ENCODE measurements at places on chromosomes 13 and 19. TPM values are rescaled to one million over a fixed set of nuclear protein-coding genes. Genes with fewer than 3 reads are reported as not detected.

- DNase-seq: no peak
Observed at GRCh38 chr19:2476451-2477140, 669 bp downstream of the GADD45B start.

DNA sequence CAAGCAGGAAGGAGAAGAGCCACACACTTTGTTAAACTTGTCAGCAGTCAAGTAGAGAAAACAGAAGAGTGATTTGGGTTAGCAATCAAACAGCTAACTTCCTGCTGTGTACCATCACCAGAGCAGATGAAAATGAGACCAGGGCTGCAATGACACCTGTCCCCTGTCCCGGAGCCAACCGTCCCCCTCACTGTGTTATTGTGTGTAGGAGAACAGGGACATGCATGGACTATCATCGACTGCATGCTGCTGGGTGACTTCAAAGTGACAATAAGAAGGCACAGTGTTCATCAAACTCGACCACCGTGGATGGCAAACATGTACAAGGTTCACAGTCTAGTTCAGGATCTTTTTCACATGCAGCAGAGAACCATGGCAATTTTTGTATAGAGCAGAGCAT, 94.0 kb upstream of the SLC15A1 start:
- no peak for DNase-seq

GRCh38 chr13:43516401-43516833, 270.4 kb downstream of the ENOX1 start:
- DNase-seq: no peak

DNA sequence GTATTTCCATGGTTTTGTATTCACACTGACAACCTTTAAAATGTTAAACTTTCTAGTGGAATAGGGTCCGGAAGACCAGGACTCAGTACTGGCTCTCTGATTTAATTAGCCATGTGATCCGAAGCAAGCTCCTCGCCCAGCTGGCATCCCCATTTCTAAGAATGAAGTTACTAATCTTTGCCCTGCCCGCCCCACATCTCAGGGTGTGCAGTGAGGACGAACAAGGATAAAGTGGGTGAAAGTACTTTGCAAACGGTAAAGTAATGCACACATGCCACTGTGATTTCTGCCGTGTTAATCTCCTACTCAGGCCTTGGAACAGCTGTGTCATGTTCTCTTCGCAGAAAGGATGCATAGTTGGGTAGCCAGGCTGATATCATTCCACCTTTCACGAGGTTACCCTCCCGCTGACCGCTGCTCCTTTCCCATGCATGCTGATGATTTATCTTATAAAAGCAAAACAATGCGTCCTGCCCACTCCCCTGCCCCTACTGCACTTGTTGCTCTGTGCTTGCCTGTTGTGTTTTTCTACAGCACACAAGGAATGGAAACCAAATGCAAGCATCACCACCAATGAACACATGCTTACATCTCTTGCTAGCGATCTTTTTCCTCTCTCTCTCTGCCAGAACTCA, 539.0 kb downstream of the EFNB2 start:
- DNase-seq: no peak

GRCh38 chr19:16957151-16957701, 68.4 kb downstream of the F2RL3 start:
- peak; percentile 62 for DNase-seq

DNA sequence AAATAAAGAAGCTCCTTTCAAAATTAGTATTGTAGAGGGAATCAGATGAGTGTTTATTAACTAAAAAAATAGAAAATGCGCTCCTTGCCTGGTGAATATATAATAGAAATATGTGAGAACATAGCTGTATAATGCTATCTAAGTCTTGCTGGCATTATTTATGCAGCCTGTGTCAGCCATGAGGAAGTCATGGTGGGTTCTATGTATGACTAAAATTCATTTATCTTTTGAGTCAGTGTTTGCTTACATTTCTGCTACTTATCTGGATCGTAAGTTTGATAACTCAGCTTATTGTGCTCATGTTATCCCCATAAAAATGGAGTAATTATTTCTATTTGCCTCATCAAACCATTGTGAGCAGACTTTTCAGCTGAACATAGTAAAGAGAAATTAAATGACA, 449.3 kb downstream of the OXGR1 start:
- DNase-seq: no peak

DNA sequence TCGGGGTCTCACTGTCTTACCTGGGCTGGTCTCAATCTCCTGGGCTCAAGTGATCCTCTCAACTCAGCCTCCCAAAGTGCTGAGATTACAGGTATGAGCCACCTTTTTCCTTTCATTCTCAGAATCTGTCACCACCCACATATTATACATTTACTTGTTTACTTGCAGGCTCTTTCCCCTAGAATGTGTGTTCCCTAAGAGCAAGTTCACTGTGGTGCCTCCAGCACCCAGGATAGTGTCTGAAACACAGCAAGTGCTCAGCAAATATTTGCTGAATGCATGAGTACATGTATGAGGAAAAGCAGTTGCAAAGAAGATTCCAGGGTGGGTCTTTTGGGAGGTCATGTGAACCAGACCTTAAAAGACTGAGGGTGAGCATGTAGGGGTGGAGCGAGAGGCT, 96.8 kb downstream of the RGCC start:
- DNase-seq: no peak

GRCh38 chr13:26760832-26761582, 421 bp upstream of the GPR12 start:
- no peak for DNase-seq

- DNase-seq: no peak
Observed at GRCh38 chr19:46423188-46423587, 5.5 kb downstream of the PNMA8C start.

DNA sequence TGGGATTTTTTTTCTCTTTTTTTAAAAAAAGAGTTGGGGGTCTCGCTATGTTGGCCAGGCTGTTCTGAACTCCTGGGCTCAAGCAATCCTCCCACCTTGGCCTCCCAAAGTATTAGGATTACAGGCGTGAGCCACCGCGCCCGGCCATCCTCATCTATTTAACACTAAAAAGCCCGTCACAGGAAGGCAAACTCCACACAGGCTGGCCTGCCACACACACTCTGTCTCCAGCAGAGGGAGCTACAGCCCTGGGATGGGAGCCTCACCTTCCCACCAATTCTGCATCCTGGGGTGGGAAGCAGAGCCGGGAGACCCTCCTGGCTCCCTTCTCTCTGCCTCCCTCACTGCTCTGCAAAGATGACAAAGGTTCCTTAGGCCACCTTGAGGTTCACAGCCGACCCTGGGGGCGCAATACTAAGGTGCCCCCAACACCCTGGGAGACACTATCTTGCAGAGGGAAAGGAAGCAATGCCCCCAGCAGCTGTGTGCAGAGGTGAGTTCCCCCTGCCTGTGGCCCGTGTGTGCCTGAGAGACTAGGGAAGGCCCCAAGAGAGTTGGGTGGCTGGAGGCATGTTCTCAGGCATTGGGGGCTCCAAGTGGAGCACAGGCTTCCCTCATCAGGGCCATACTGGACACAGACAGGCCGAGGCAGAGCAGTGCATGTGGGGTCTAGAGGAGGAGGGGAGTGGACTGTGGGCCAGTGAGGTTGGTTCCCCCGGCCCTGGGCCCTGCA, 27.4 kb upstream of the TIMM44 start:
- no peak for DNase-seq

DNA sequence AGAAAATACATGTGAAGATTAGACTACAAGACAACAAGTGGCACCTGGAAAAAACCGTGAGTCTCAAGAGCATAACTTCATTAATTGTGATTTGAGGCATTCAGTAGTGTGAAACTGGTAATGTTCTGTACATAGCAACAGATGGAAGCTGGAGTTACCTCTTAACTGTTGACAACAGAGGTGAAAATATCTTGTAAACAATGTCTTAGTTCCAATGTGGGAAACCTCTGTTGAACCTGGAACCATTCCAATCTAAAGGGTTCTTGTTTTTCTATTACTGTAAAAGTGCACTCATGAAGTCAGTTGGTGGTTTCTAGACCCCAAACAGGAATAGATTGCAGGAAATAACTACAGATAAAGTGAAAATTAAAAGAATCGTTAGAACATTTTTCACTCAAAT, 728.4 kb downstream of the SLITRK1 start:
- DNase-seq: no peak

DNA sequence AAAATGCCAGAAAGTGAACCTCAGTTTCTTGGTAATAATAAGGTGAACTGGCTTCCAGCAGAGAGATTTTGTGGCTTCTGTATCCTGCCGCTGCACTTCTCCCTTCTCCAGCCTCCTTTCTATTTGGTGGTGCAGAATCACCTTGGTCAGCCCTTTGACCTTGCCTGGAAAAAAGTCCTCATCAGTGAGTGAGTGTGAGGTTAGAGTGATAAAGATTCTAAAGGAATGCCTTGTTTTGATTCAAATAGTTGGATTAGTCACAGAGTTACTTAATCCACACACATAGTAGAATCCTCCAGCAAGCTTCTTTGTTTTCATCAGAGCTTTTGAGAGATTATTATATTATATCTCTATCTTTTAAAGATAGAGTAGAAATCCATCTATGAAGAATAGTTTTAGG, 140.9 kb downstream of the KCNRG start:
- no peak for DNase-seq

DNA sequence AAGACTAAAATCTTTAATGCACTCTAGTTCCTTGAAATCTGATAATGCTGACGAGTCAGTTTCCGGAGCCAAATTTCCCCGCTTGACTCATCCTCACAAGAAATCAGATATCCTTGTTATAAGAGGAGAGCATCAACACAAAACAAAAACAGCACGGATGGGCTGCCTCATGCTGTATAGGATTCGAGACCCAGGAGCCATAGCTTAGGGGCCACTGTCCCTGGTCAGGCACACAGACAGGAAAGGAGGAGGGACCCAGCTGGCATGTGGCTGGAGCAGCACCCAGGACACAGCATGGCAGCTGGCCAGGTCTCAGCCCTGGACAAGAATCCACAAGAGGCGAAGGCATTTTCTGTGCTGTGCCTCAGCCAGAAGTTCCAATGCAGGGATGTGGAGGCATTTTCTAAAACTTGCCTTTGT, 110.2 kb upstream of the SPATA13 start:
- no peak for DNase-seq

DNA sequence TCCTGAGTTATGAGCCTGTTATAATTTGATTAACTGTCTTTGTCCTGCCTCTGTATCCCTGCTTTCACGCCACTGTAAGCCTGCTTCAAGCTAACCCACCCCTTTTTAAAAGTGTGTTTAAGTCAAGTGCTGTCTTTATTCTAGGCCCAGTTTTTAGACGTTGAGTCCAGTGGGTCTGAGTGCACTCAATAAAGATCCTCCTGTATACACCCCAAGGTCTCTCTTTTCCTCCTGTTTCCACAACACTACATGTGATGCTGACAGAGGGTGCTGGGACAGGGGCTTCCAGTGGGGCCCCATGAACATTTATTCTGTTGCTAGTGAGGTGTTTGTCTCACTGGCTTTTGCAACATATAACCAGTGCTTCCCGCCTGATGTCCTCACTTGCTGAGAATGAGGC, 6.7 kb upstream of the F2RL3 start:
- DNase-seq: no peak

GRCh38 chr19:12364391-12365235, 870 bp downstream of the ZNF442 start:
- no peak for DNase-seq

DNA sequence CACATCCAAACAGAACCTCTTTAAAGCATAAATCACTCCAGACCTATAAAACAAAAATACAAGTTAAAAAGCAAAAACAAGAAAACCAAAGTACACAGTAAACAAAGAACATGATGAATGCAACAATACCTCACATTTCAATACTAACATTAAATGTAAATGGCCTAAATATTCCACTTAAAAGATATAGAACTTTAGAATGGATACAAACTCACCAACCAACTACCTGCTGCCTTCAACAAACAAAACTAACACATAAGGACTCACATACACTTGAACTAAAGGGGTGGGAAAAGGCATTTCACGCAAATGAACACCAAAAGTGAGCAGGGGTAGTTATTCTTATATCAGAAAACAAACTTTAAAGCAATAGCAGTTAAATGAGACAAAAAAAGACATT, 44.9 kb upstream of the PABPC3 start:
- DNase-seq: no peak

CLEC4G gene
- not detected for total RNA-seq

PROZ gene
- not detected for total RNA-seq

PET100 gene
- total RNA-seq: 184 TPM

STX10 gene
- 45.2 TPM for total RNA-seq

CEACAM8 gene
- not detected for total RNA-seq

CERS4 gene
- 56.3 TPM for total RNA-seq

KLK10 gene
- total RNA-seq: 2.2 TPM

AMH gene
- 49.5 TPM for total RNA-seq
